K562 (cell line): ENCODE measurements at places on chromosomes 16 and 17. TPM values are rescaled to one million over a fixed set of nuclear protein-coding genes. Genes with fewer than 3 reads are reported as not detected.

Gene PPP1R27
- 4.2 and 5.2 TPM in 2 replicates for polyA plus RNA-seq

- peaks cover 4% of the 10 kb centered on the region; the same call in 2 of the 3 replicates for H3K36me3 ChIP-seq
- H3K4me1 ChIP-seq, result peaks cover 27% of the 10 kb centered on the region; the same call in 2 of the 3 replicates
- no peak overlapping the region for H3K4me3 ChIP-seq
- H3K27me3 ChIP-seq, result no peaks in the 10 kb centered on the region
- no peak for DNase-seq
- no peak overlapping the region; the same call in 2 of the 3 replicates for H3K27ac ChIP-seq
Measured at GRCh38 chr17:42361781-42362186, 26.5 kb downstream of the STAT3 start.

GRCh38 chr17:57507828-57508227 is 237.3 kb downstream of the CCDC182 start:
- H3K27me3 ChIP-seq, result no peaks in the 10 kb centered on the region
- no peak for DNase-seq
- H3K4me3 ChIP-seq, result no peak overlapping the region
- H3K27ac ChIP-seq, result no peak overlapping the region
- peaks cover 12% of the 10 kb centered on the region for H3K4me1 ChIP-seq

DNA sequence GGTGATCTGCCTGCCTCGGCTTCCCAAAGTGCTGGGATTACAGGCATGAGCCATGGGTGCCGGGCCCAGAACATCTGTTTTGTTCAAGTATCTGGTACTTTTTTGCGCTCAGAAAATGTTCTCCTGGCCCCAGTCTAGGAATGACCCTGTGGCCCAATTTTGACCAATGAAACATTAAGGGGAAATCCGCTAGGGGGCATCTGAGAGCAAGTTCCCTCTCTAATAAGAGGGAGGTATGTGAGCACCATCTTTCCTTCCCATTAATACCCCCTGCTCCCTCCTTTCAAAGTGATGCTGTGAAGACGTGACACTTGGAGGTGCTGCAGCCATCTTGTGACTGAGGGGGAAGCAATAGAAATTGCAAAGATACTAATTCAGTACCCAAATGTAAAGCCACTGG is 16.5 kb upstream of the CLEC3A start:
- H3K27ac ChIP-seq, result no peak overlapping the region
- peak; percentile 45 for DNase-seq
- H3K36me3 ChIP-seq, result no peaks in the 10 kb centered on the region
- 0 out of 3 replicates have a peak, but pooled peaks cover 2% of the 10 kb centered on the region for H3K27me3 ChIP-seq
- no peak overlapping the region for H3K4me3 ChIP-seq

DNA sequence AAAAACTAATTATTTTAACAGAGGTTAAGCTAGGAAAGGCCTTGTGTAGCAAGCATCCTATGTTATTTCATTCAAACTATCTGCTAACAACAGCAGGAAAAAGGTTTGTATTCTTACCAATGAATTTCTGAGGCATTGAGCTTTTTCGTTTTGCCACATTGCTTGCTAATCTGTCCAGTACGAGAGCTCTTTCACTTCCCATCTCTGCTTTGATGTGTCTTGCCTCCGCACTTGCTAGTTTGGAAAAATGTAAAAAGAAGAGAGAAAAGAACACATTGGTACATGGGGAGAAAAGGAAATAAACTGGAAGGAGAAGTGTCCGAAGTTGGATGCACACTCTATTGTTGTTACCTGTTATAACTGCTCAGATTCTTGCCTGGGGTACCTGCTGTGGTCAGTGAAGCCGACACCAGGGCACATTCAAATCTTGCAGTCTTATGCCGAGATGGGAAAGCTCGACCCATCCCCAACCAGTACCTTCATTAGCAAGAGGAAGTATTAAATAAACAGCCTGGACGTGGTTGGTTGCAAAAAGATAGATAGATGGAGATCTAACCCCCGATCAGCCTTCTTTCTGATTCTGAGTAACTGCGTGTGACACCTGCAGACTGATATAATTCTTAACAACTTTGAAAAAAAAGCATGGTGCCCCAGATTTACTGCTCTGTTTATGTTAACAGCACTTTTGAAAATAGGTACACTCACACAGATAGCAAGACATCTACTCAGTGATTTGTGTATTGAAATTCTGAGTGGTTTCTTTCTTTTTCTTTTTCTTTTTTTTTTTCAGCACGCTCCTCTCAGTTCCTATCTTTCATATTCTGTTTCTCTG is 40.0 kb downstream of the GRB7 start:
- no peak for DNase-seq
- H3K36me3 ChIP-seq, result no peaks in the 10 kb centered on the region

Gene TBC1D3E
- 0.20 TPM in 1 of 2 replicates, not detected in the other for polyA plus RNA-seq

Gene AANAT
- not detected in 2 replicates for polyA plus RNA-seq

DNA sequence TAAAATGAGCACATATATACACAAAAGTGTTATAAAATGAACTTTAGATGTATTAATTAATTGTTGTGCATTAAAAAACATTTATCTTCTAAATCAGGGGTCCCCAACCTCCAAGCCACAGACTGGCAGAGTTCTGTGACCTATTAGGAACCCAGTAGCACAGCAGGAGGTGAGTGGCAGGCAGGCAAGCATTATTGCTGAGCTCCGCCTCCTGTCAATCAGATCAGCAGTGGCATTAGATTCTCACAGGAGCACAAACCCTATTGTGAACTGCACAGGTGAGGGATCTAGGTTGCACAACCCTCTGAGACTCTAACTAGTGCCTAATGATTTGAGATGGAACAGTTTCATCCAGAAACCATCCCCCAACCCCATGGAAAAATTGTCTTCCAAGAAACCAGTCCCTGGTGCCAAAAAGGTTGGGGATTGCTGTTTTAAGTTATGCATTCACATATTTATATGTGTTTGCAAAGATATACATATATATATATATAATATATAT is 583.7 kb downstream of the KCNJ2 start:
- H3K36me3 ChIP-seq, result no peaks in the 10 kb centered on the region
- H3K27ac ChIP-seq, result no peak overlapping the region
- H3K27me3 ChIP-seq, result no peaks in the 10 kb centered on the region
- no peak for DNase-seq

DNA sequence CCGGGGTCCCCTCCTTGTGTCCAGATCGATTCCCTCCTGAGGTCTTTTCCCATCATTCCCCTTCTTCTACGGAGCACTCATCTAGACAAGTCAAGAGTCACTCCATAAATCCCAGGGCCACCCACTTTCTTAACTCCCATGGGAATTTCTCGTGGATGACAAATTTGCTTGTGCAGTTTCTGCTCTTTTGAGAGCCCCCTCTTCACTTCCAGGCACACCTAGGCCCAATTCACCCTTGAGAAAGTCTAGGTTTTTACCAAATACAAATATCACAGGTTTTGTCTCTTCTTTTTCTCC is 522 bp upstream of the POLDIP2 start:
- H3K4me1 ChIP-seq, result peaks cover 10% of the 10 kb centered on the region; the same call in 2 of the 3 replicates
- H3K27ac ChIP-seq, result peak overlapping the region; percentile 89
- no peak for DNase-seq
- H3K36me3 ChIP-seq, result peaks cover 67% of the 10 kb centered on the region

DNA sequence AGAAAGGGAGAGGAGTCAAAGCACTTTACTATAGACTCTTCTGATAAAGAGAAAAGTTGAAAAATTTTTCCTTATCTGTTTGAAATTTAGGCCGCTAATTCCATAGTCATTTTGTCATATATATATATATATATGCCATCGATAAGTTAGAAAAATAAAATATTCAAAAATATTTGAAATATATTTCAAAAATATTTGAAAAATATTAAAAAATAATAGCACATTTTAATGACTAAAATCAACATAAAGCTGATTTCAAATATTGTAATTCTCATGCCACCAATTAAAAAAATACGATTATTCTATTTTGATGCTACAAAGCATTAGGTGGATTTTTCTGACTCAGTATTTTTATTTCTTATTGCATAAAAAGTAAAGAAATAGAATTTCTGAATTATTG is 87.1 kb downstream of the KIF2B start:
- H3K27ac ChIP-seq, result no peak overlapping the region
- no peaks in the 10 kb centered on the region for H3K36me3 ChIP-seq
- H3K4me3 ChIP-seq, result no peak overlapping the region
- no peaks in the 10 kb centered on the region for H3K4me1 ChIP-seq
- no peaks in the 10 kb centered on the region for H3K27me3 ChIP-seq

- H3K4me3 ChIP-seq, result peak overlapping the region; percentile 85
- H3K4me1 ChIP-seq, result peaks cover 7% of the 10 kb centered on the region
Measured at GRCh38 chr17:64661726-64661975, 456 bp downstream of the SMURF2 start.

Gene GNGT2
- not detected in 2 replicates for polyA plus RNA-seq

Gene LITAFD
- not detected in 2 replicates for polyA plus RNA-seq

- peak overlapping the region; percentile 49; the same call in 1 of the 3 replicates for H3K27ac ChIP-seq
- no peaks in the 10 kb centered on the region for H3K27me3 ChIP-seq
- no peaks in the 10 kb centered on the region for H3K4me1 ChIP-seq
- peaks cover 33% of the 10 kb centered on the region for H3K36me3 ChIP-seq
- H3K4me3 ChIP-seq, result no peak overlapping the region
Measured at GRCh38 chr17:39261286-39261685, 35.5 kb upstream of the STAC2 start.

- no peak overlapping the region for H3K4me3 ChIP-seq
- DNase-seq, result no peak
- H3K36me3 ChIP-seq, result peaks cover 27% of the 10 kb centered on the region; the same call in 2 of the 3 replicates
- H3K27ac ChIP-seq, result no peak overlapping the region
Measured at GRCh38 chr16:31106509-31107464, 1.4 kb upstream of the BCKDK start.

DNA sequence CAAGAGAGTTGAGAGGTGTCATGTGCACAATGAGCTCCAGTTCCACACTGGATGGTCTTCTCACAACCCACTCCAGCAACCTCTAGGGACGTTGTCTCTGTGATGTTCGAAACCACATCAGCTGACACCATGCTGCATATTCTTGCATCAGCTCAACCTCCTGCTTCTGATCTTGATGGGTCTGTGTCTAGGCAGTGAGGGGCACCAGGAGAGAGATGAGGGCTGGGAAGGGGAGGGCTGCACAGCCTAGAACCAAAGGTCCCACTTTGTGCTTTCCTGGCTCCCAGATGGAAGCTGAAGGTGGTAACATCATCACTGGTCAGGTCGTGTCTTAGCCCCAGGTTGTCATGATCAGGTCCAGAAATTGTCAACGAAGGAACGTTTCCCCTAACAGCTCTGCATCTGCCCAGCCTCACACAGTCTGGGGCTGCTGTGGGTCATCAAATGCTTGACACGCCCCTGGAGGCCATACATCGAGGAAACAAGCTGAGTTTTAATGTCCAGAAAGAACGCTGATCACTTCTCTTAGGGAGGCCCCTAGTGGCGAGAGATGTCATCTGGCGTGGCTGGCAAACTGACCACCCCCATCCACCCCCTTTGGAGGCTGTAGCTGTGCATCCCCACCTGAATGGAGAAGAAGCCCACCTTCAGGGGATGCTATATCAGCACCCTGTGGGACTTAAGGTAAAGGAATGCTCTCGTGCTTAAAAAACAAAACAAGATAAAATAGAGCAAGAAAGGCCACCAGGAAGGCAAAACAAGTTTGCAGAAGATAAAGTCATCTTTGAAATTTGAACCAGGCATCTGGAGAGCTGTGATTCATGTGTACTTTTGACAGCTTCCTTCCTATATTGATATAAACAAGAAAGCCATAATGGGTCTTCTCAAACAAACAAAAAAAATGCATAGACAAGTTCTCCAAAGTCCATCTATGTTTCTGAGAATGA is 58.3 kb downstream of the WIPI1 start:
- no peak overlapping the region for H3K4me3 ChIP-seq
- H3K27me3 ChIP-seq, result peaks cover 44% of the 10 kb centered on the region
- no peaks in the 10 kb centered on the region for H3K36me3 ChIP-seq
- DNase-seq, result peak; percentile 77
- 0 out of 3 replicates have a peak, but pooled peaks cover 4% of the 10 kb centered on the region for H3K4me1 ChIP-seq
- H3K27ac ChIP-seq, result no peak overlapping the region

DNA sequence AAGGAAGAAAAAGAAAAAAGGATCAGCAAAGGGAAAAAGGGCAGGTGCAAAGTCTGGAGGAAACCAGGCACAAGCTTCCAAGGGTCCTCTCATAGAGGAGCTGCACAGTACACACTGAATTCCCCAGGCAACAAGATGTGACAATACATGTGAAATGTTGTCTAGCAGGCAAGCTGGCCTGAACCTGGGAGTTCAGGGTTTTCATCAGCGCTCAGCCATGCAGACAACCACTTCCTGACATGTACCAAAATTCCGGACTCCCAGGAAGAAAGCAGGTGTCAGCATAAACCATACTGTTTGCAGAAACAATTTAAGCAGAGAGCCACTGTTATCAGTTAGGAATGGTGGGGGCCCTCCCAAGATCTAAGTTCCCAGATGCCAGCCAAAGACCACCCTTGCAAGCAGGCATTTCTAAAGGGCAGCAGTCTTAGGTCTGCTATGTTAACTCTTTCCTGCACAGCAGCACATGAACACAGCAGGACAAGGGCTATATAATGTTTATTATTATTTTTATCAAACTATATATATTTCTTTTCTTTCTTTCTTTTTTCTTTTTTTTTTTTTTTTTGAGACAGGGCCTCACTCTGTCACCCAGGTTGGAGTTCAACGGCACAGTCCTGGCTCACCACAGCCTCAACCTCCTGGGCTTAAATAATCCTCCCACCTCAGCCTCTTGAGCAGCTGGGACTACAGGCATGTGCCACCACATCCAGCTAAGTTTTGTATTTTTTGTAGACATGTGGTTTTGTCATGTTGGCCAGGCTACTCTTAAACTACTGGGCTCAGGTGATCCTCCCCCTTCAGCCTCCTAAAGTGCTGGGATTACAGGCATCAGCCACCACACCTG is 10.1 kb downstream of the TK2 start:
- no peak overlapping the region for H3K4me3 ChIP-seq
- no peak overlapping the region for H3K27ac ChIP-seq
- H3K36me3 ChIP-seq, result peaks cover 3% of the 10 kb centered on the region; the same call in 1 of the 3 replicates
- no peak for DNase-seq

Gene WRAP53
- polyA plus RNA-seq, result 15.2 and 15.9 TPM in 2 replicates

DNA sequence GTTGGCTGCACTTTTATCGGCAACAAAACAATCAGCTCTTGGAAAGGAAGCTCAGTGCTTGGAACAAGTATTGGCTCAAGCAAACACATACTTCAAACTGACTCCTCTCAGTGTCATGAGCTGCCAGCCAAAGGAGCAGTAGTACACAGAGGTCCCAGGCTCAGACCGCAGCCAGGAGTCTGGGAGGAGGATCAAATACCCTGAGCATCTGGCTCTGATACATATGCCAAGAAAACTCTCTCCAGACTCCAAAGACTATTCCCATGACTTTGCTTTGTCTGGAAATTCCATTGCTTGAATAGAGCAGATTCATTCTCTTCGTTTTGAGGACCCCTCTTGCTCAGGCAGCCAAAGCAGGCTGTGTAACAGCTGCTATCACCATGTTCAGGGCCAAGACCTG is 501.6 kb upstream of the PSMD7 start:
- DNase-seq, result no peak
- 0 out of 2 replicates have a peak, but pooled peaks cover 5% of the 10 kb centered on the region for H3K27me3 ChIP-seq
- no peaks in the 10 kb centered on the region for H3K4me1 ChIP-seq
- no peaks in the 10 kb centered on the region for H3K36me3 ChIP-seq
- no peak overlapping the region for H3K4me3 ChIP-seq
- no peak overlapping the region for H3K27ac ChIP-seq

- H3K36me3 ChIP-seq, result no peaks in the 10 kb centered on the region
- no peak for DNase-seq
- no peak overlapping the region for H3K27ac ChIP-seq
Measured at GRCh38 chr17:6479622-6480302, 35.5 kb downstream of the PIMREG start.
